ENCODE measurements at places on chromosomes 13 and 19. TPM values are rescaled to one million over a fixed set of nuclear protein-coding genes. Genes with fewer than 3 reads are reported as not detected.

Gene CCDC70
- total RNA-seq = not detected

Gene CEACAM8
- not detected for total RNA-seq

Gene PRR36
- total RNA-seq = not detected

Gene NCAN
- not detected for total RNA-seq

DNA sequence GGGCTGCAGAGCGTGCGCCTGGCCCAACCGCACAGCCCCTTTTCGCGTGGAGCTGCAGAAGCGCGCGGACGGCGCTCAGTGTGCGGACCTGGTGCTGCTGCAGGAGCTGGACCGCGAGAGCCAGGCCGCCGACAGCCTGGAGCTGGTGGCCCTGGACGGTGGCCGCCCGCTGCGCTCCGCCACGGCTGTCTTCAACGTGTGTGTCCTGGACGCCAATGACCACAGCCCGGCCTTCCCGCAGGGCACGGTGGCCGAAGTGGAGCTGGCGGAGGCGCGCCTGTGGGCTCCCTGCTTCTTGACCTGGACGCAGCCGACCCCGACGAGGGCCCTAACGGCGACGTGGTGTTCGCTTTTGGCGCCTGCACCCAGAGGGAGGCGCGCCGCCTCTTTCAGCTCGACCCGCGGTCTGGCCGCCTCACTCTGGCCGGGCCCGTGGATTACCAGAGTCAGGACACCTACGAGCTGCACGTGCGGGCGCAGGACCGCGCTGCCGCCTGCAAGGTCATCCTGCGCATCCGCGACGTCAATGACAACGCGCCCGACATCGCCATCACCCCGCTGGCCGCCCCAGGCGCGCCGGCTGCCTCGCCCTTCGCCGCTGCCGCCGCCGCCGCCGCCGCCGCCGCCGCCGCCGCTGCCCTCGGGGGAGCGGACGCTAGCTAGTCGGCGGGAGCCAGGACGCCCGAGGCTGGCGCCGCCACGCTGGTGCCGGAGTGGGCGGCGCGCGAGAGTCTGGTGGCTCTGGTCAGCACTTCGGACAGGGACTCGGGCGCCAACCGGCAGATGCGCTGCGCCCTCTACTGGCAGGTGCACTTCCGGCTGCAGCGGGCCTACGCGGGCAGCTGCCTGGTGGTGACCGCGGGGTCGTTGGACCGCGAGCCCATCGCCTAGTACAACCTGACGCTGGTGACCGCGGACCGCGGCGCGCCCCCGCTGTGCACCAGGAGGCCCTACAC lies 172.2 kb downstream of the OLFM4 start:
- DNase-seq = peak; percentile 70

DNA sequence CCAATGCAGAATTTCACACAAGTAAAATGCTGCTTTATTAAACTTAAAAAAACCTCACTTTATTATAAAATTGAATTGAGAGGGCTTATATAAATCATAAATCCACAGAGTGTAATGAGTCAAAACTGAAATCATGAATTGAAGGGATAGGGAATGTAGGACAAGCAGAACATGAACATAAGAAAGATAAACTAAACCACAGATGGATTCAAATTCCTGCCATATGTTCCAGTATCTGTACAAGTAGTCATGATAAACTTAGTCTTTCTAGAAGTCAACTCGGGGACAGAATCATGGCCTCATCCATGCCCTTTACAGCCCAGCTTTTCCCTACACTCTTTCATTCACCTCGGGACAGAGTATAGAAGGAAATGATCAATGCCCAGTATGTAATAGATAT lies 16.6 kb downstream of the LMO7 start:
- no peak for DNase-seq
